Testis (tissue), 5 donors: ENCODE measurements at places on chromosomes 13 and 19. TPM values are rescaled to one million over a fixed set of nuclear protein-coding genes. Genes with fewer than 3 reads are reported as not detected.

Gene PLIN4
- total RNA-seq = 2.8 TPM

Gene KIR3DL1
- not detected for total RNA-seq

Gene SGTA
- total RNA-seq = 93.9 TPM

Gene PNMA8B
- 3.1 TPM for total RNA-seq

Gene WTIP
- 25.6 TPM for total RNA-seq

Gene FAM216B
- not detected for total RNA-seq

Gene KLF1
- 0.31 TPM for total RNA-seq

Gene WDR87
- 12.1 TPM for total RNA-seq

Gene TEKTIP1
- 35.8 TPM for total RNA-seq

Gene ZNF649
- 12.2 TPM for total RNA-seq

Gene NR2C2AP
- 7.0 TPM for total RNA-seq

- H3K4me1 ChIP-seq = peaks cover under 1% of the 10 kb centered on the region
- H3K27me3 ChIP-seq = no peaks in the 10 kb centered on the region
- no peak overlapping the region for H3K4me3 ChIP-seq
Observed at GRCh38 chr19:51253088-51253806, 2.4 kb downstream of the SIGLECL1 start.

GRCh38 chr13:58712191-58712590 lies 1080.6 kb downstream of the PCDH17 start:
- no peaks in the 10 kb centered on the region for H3K4me1 ChIP-seq
- DNase-seq = no peak
- no peak overlapping the region for H3K4me3 ChIP-seq
- no peaks in the 10 kb centered on the region for H3K27me3 ChIP-seq

GRCh38 chr13:24308068-24308445 lies 1.3 kb upstream of the C1QTNF9 start:
- H3K4me1 ChIP-seq = peaks cover 34% of the 10 kb centered on the region
- H3K4me3 ChIP-seq = peak overlapping the region; percentile 1
- no peak for DNase-seq
- H3K36me3 ChIP-seq = no peaks in the 10 kb centered on the region

DNA sequence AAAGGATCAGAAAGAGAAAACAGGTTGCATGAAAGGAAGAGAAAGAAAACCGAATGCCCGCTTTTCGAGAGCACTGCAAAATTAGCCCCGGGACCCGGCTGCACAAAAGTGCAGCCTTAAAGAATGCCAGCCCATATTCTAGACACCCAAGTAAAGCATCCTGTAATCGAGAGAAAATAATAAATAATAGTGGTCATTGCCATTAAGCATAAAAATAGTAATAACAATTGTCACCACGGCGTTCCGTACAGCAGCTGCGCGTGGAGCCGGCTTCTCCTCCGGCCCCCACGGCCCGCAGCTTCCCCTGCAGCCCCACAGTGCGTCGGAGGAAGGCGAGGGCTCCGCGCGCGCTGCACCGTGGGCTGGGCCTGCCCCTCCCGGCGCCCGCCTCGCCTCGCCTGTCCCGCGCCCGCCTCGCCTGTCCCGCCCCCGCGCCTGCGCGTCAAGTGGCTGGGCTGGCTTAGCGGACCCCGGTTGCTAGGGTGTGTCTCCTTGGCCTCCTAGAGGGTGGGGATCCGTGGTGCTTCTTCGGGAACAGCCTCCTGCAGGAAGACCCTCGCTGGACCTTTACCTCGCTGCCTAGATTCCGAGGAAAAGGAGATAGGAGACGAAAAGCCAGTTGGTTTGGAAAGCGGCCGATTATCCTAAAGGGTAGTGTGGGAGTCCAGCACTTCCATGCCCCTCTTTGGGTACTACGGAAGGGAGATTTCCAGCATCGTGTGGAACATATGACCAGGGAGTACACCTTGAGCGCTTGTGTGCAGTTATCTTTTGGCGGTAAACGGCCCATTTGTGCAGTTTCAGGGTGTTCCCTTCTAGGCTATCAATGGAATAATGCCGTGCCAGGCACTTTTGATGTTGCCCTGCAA lies at the start of gene LRRC63:
LRRC63 (plus strand) TSS at position 446 of the 869 bp plus-strand sequence. CDS start 1,107 bp downstream, outside the sequence.
- H3K4me3 ChIP-seq = peak within 1 kb of the TSS; percentile 64
- H3K4me1 ChIP-seq = no peaks in the 10 kb centered on the region
- DNase-seq = peak; percentile 89
- H3K36me3 ChIP-seq = no peaks in the 10 kb centered on the region

GRCh38 chr13:111129465-111130115 lies 14.5 kb downstream of the ARHGEF7 start:
- no peaks in the 10 kb centered on the region for H3K4me1 ChIP-seq
- H3K36me3 ChIP-seq = no peaks in the 10 kb centered on the region
- no peak for DNase-seq
- H3K27ac ChIP-seq = no peak overlapping the region

- no peak for DNase-seq
- H3K36me3 ChIP-seq = no peaks in the 10 kb centered on the region
- no peak overlapping the region for H3K27ac ChIP-seq
- no peaks in the 10 kb centered on the region for H3K4me1 ChIP-seq
Observed at GRCh38 chr13:30720172-30720869, 15.0 kb upstream of the ALOX5AP start.

GRCh38 chr13:44051918-44052675 lies 172.4 kb downstream of the LACC1 start:
- H3K36me3 ChIP-seq = no peaks in the 10 kb centered on the region
- H3K4me1 ChIP-seq = peaks cover 22% of the 10 kb centered on the region
- DNase-seq = no peak
- H3K4me3 ChIP-seq = no peak overlapping the region
- H3K27me3 ChIP-seq = no peaks in the 10 kb centered on the region

GRCh38 chr13:28012896-28013295 lies 24.4 kb upstream of the URAD start:
- no peak for DNase-seq
- no peaks in the 10 kb centered on the region for H3K4me1 ChIP-seq
- no peak overlapping the region for H3K4me3 ChIP-seq
- no peak overlapping the region for H3K27ac ChIP-seq

DNA sequence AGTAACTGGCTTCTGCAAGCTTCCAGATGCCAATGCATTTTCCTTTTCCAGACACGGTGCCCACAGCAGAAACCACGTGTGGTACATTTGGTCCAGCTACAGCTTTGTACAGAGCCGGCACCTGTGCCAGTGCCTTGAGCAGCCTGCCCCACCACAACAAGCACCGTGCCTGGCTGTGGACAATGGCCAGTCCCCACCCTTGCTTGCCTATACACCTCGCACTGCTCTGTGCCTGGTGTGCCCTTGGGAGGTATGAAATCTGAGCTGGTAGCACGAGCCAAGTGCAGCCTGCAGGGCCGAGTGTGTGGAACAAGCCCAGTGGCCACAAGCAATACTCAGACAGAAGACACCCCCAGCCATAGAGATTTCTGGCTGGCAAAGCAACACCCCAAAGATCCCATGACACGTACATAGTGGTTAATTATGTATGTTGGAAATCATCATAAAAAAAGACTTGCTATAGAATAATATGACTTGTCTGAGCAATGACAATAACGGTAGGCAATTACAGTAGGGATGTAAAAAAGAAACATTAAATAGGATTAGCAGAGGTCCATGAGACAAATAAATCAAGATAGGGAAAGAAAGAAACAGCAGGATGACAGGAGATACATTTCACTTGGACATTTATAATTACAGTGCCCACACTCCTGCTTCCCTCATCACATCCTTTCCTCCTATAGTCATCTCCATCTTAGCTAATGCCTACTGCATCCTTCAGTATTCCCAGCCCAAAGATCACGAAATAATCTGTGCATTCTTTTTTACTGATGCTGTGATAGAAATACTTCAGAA lies 1399.5 kb downstream of the PCDH9 start:
- no peak overlapping the region for H3K27ac ChIP-seq
- no peaks in the 10 kb centered on the region for H3K27me3 ChIP-seq
- H3K36me3 ChIP-seq = no peaks in the 10 kb centered on the region

- no peak overlapping the region for H3K27ac ChIP-seq
- no peak overlapping the region for H3K4me3 ChIP-seq
- no peaks in the 10 kb centered on the region for H3K36me3 ChIP-seq
- H3K4me1 ChIP-seq = no peaks in the 10 kb centered on the region
Observed at GRCh38 chr13:67932991-67933390, 702.9 kb upstream of the PCDH9 start.

DNA sequence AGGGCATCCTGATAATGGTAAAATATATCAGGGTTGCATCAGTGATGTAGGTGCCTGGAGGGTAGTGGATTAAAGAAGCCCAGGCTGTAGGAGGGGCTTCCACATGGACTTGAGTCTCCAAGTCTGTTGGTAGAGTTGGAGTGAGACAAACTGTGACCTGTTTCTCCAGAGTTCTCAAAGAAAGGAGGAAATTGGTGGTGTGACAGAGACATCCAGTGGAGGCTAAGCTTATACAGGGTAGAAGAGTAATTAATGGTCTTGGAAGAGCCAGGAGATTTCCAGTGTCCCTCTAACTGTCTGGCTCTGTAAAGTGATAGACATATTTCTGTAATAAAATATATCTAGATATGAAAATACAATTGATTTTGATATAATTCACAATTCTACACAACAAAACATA lies 61.1 kb downstream of the GPC5 start:
- H3K27me3 ChIP-seq = no peaks in the 10 kb centered on the region
- DNase-seq = no peak
- H3K4me3 ChIP-seq = no peak overlapping the region
- no peak overlapping the region for H3K27ac ChIP-seq

DNA sequence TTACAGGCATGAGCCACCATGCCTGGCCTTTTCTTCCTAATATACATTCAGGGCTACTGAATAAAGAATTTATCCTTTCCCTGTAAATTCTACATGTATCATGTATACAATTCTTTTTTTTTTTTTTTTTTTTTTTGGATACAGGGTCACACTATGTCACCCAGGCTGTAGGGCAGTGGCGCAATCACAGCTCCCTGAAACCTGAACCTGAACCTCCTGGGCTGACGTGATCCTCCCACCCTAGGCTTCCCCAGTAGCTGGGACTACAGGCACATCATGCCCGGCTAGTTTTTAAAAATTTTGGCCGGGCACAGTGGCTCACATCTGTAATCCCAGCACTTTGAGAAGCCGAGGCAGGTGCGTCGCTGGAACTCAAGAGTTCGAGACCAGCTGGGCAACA lies 6.5 kb upstream of the SLC44A2 start:
- H3K4me3 ChIP-seq = no peak overlapping the region
- DNase-seq = no peak
- no peaks in the 10 kb centered on the region for H3K36me3 ChIP-seq

GRCh38 chr13:96000069-96000468 lies 53.1 kb downstream of the UGGT2 start:
- H3K27me3 ChIP-seq = no peaks in the 10 kb centered on the region
- no peak for DNase-seq

GRCh38 chr13:48401480-48401879 lies 11.4 kb downstream of the LPAR6 start:
- peaks cover 25% of the 10 kb centered on the region for H3K4me1 ChIP-seq
- no peak overlapping the region for H3K27ac ChIP-seq
- H3K27me3 ChIP-seq = no peaks in the 10 kb centered on the region
- DNase-seq = no peak

- peak; percentile 82 for DNase-seq
- no peaks in the 10 kb centered on the region for H3K27me3 ChIP-seq
- no peak overlapping the region for H3K4me3 ChIP-seq
Observed at GRCh38 chr19:55082020-55082851, 6.6 kb downstream of the EPS8L1 start.

- no peak for DNase-seq
- H3K27me3 ChIP-seq = no peaks in the 10 kb centered on the region
- H3K4me3 ChIP-seq = no peak overlapping the region
- H3K36me3 ChIP-seq = peaks cover 3% of the 10 kb centered on the region
Observed at GRCh38 chr19:8811315-8812172, 20.6 kb downstream of the ZNF558 start.

DNA sequence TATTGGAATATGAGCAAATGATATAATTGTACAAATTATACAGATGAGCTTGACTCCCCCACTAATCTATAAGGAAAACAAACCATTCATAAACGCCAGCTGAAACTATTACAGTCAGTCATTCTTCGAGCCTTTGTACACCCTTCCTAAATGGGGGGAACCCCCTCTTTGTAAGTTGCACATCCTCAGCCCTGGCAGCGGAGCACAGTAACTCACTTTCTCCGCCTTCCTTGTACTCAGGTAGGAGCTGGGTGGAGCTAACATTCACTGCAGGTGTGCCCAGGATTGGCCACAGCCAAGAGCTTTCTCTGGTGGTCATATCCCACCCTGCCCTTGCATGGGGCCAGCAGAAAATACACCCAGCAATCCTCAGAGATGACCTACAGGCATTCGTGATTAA lies 28.6 kb downstream of the PIN1 start:
- no peaks in the 10 kb centered on the region for H3K4me1 ChIP-seq
- DNase-seq = no peak
- H3K27ac ChIP-seq = no peak overlapping the region
- H3K4me3 ChIP-seq = no peak overlapping the region
- H3K36me3 ChIP-seq = no peaks in the 10 kb centered on the region

- peak overlapping the region; percentile 59 for H3K27ac ChIP-seq
- peak overlapping the region; percentile 59 for H3K4me3 ChIP-seq
- no peaks in the 10 kb centered on the region for H3K36me3 ChIP-seq
- peaks cover 13% of the 10 kb centered on the region for H3K4me1 ChIP-seq
- no peaks in the 10 kb centered on the region for H3K27me3 ChIP-seq
Observed at GRCh38 chr19:51108805-51109146, 567 bp upstream of the CTU1 start.

DNA sequence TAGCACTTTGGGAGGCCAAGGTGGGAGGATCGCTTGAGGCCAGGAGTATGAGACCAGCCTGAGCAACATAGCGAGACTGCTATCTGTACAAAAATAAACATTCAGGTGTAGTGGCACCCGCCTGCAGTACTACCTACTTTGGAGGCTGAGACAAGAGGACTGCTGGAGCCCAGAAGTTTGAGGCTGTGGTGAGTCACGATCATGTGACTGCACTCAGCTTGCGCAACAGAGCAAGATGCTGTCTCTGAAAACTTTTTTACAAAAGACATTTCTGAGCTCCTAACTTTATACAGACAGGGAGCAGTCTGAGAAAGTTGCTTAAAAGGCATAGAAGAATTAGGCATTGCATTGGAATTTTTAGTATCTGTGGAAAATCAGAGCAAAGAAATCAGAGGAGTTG lies 10.4 kb upstream of the TBC1D4 start:
- H3K4me1 ChIP-seq = no peaks in the 10 kb centered on the region
- no peak overlapping the region for H3K4me3 ChIP-seq
- H3K27ac ChIP-seq = no peak overlapping the region

- no peaks in the 10 kb centered on the region for H3K4me1 ChIP-seq
- H3K4me3 ChIP-seq = no peak overlapping the region
- no peak for DNase-seq
Observed at GRCh38 chr19:51815043-51815442, 20.1 kb downstream of the FPR3 start.

- no peak overlapping the region for H3K27ac ChIP-seq
- H3K4me1 ChIP-seq = no peaks in the 10 kb centered on the region
- H3K27me3 ChIP-seq = no peaks in the 10 kb centered on the region
- H3K4me3 ChIP-seq = no peak overlapping the region
- DNase-seq = no peak
Observed at GRCh38 chr13:78265098-78265497, 338.3 kb downstream of the POU4F1 start.

GRCh38 chr19:36054733-36055686 lies at the start of gene WDR62:
Gene WDR62 (plus strand): TSS chr19:36054897. CDS start chr19:36054972, 75 bp downstream.
- peak; percentile 96 for DNase-seq
- peak within 1 kb of the TSS; percentile 79 for H3K4me3 ChIP-seq
- H3K36me3 ChIP-seq = no peaks in the 10 kb centered on the region

DNA sequence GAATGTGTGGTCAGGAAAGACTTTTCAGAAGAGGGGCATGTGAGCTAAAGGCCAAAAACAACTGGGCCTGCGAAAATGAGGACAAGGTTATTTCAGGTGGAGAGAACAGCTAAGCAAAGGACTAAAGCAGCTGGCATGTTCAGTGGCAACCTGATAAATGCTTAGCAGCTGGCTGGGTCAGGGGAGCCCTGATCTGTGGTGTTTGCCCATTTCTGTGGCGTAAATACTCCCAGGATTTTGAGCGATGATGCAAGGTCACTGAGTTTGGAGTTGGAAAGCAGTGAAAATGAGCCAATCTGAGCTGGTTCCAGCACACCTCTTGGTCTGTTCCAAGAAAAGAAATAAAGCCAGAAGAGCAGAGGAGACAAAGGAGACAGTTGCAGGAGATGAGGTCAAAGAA lies 704.3 kb downstream of the UQCRFS1 start:
- H3K4me3 ChIP-seq = no peak overlapping the region
- DNase-seq = no peak
- H3K4me1 ChIP-seq = no peaks in the 10 kb centered on the region
